ENCODE measurements at places on chromosomes 4 and X.
A peak's percentile ranks its signal among the peaks of the same experiment; 100 is the strongest.

- DNase-seq: peak; percentile 60
Observed at GRCh38 chrX:154373340-154374306, 811 bp downstream of the FLNA start.

DNA sequence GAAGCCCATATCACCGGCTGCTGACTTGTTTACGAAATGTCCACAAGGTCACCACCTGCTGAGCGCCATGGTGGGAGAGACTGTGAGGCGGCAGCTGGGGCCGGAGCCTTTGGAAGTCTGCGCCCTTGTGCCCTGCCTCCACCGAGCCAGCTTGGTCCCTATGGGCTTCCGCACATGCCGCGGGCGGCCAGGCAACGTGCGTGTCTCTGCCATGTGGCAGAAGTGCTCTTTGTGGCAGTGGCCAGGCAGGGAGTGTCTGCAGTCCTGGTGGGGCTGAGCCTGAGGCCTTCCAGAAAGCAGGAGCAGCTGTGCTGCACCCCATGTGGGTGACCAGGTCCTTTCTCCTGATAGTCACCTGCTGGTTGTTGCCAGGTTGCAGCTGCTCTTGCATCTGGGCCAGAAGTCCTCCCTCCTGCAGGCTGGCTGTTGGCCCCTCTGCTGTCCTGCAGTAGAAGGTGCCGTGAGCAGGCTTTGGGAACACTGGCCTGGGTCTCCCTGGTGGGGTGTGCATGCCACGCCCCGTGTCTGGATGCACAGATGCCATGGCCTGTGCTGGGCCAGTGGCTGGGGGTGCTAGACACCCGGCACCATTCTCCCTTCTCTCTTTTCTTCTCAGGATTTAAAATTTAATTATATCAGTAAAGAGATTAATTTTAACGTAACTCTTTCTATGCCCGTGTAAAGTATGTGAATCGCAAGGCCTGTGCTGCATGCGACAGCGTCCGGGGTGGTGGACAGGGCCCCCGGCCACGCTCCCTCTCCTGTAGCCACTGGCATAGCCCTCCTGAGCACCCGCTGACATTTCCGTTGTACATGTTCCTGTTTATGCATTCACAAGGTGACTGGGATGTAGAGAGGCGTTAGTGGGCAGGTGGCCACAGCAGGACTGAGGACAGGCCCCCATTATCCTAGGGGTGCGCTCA lies 8.7 kb upstream of the MSANTD1 start:
- DNase-seq: no peak

- DNase-seq: no peak
Observed at GRCh38 chr4:76688619-76689144, 209.3 kb downstream of the SOWAHB start.

- no peak for DNase-seq
Observed at GRCh38 chr4:72706684-72707083, 137.7 kb upstream of the ADAMTS3 start.

- DNase-seq: no peak
Observed at GRCh38 chr4:54586320-54586955, 71.3 kb upstream of the KIT start.
